T-cell (primary cell): ENCODE measurements at places on chromosomes 5 and 9.

- no peak for DNase-seq
Observed at GRCh38 chr9:119343059-119343990, 25.9 kb downstream of the BRINP1 start.

- DNase-seq = no peak
Observed at GRCh38 chr5:135488727-135489465, 36.7 kb upstream of the TIFAB start.

DNA sequence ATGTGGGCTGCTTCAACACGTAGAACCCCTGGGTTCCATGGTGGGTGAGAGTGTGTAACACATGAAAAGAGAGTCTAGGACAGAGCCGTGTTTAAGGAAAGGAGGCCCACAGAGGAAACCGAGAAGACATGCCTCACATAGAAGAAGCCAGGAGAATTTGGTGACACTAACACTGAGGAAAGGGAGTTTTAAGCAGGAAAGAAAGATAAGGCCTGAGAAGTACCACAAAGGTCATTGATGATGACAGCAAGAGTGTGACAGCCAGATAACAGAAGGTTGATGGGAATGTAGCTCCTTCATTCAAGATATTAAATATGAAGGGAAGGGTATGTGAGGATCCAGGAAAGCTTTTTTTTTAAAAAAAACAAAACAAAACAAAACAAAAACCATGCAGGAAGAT is 72.4 kb upstream of the SPRY4 start:
- no peak for DNase-seq

DNA sequence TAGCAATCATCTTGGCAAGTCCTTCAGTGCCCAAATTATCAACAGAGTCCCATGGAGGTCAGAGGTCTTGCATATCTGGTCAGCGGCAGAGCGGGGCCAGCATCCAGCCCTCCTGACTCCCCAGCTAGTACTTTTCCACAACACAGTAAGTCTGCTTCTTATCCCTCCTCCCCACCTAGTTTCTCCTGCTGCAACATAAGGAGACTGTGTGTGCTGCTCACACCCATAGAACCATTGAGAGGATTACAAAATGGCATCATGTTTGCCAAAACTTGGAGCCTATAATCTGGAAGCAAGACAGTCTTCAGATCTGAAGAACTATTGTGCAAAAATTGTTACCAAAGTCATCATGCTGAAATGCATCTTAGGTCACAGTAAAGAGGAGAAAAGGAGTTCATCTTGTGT is 125.8 kb upstream of the ZNF366 start:
- no peak for DNase-seq

DNA sequence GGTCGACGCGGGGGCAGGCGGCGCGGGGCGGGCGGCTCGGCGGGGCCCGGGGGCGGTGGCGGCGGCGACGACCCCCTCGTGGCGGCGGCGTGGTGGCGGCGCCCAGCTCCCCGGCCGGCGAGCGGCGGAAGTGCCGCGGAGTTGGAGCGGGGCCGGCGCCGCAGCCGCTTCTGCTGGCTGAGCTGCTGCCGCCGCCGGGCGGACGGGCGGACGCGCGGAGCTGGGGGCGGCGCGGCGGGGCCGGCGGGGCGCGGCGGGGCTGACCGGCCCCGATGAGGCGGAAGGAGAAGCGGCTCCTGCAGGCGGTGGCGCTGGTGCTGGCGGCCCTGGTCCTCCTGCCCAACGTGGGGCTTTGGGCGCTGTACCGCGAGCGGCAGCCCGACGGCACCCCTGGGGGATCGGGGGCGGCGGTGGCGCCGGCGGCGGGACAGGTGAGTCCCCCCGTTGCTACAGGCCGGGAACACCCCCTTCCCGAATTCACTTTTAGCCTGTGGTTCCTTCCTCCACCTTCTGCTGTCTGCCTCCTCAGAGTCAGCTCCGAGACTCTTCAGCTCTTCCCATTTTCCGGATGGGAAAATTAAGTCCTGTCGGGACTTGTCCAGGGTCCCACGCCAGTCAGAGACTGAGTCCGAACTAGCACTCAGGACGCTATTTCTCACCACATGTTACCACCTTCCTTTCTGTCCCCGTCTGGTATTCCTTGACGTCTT is at the start of gene GALNT10:
TSS of gene GALNT10 (plus strand) at position 139 of the 710 bp plus-strand sequence. CDS start at position 273, 134 bp downstream.
- DNase-seq = peak; percentile 66

GRCh38 chr9:133610845-133611244 is 1.7 kb upstream of the FAM163B start:
- no peak for DNase-seq

DNA sequence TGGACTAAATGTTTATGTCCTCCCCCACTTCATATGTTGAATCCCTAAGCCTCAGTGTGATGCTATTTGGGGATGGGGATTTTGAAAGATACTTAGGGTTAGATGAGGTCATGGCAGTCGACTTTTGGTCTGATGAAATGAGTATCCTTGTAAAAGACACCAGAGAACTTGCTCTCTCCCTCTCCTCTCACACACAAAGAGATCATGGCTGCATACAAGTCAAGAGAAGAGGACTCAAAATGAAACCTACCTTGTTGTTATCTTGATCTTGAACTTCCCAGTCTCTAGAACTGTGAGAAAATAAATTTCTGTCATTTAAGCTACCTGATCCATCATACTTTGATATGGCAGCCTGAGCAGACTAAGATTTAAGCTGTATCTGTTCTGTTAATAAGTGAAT is 144.0 kb upstream of the HAPLN1 start:
- no peak for DNase-seq

- DNase-seq = no peak
Observed at GRCh38 chr5:127906562-127907204, 176.9 kb upstream of the SLC12A2 start.

DNA sequence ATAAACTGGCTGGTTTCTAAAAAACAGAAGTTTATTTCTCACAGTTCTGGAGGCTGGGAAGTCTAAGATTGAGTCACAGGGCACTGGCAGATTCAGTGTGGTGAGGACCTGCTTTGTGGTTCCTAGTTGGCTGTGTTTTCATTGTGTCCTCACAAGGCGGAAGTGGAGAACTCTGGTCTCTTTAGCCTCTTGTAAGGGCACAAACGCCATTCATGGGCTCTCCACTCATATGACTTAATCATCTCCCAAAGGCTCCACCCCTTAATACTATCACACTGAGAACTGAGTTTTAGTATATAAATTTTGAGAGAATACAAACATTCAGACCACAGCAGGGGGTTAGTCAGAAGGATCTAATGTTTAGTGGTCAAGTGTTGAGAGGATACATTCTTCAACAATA is 208.2 kb downstream of the SEC61B start:
- no peak for DNase-seq

- no peak for DNase-seq
Observed at GRCh38 chr5:138275379-138275782, 960 bp upstream of the GFRA3 start.

DNA sequence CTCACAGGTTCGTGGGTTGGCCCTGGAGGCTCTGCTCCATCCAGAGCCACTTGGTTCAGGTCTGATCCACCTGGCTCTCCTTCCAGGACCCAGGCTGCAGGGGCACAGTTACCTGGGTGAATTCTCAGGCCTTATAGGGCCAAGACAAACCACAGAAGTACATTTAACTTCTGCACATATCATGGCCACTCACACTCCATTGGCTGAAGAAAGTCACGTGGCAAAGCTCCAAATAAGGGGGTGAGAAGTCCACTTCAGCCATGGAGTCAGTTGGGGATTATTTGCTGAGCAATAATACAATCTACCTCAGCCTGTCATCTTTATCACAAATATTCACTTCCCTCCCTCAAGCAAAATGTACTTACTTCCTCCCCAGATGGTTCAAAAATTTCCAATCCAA is 83.6 kb downstream of the MACROH2A1 start:
- DNase-seq = no peak

DNA sequence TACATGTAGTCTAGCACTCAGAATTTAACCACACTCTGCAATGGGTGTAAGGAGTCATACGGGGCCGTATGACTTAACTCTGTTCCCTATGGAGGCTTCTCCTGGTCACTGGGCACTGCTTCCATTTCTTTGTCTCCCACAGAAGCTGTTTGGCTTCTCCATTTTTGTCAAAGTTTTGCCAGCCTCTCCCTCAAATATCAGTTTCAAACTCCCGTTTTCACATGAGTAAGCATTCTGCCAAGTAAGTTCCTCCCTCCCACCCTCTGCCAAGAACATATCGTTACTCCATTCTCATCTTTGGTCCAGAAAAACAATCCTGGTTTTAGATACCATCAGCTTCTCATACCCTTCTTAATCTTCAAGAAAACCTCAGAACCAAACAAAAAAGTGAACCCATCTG is 6.1 kb downstream of the AFAP1L1 start:
- no peak for DNase-seq

DNA sequence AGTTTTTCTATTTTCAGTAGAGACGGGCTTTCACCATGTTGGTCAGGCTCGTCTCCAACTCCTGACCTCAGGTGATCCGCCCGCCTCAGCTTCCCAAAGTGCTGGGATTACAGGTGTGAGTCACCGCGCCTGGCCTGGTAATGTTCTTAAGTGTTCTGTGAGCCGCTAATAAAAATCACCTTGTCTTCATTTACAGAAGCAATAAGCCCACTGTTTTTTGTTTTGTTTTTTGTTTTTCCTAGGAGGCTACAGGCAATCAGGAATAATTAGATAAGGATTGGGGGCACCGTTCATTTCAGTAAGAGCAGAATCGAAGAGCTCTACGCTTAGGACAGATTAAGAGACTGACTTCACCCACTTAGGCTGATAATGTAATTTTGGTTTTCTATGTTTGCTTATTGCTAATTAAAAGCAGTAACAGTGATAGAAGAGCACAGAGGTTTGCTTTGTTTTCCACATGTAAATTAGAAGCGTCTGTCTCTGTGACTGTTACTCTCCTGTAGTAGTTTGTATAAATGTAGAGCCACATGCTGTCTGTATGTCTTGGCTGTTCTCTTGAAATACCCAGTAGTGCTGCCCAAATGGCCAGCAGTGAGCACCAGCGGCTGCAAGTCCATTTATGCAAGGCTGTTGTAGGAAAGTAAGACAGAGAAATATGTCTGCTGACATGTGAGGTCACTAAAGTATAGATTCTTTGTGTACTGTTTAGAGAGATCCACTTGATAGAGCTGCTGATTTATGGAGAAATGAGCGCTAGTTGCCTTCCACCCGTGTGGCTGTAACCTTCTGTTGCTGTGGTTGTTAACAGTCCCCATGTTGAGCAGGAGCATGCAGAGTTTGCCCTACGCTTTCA is 30.5 kb downstream of the TRIO start:
- DNase-seq = no peak

- DNase-seq = no peak
Observed at GRCh38 chr5:112779531-112779930, 41.8 kb downstream of the APC start.

DNA sequence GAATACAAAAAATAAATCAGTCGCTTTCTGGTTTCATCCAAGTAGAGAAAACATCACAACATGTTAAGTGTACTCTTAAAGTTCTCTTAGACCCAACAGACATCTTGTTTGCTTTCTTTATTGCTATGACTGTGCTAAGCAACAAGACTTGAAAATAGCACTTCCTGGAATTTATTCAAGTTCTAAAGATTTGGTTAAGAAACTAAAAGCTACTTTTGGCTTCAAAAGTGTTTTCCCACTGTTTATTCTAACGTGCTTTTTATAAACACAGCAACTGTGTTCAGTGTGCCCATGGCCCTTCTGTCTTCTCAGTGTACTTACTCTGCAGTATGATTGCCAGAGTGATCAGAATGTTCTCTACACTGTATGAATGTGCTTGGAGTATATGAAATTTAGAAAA is 109.8 kb downstream of the GIN1 start:
- DNase-seq = no peak

- no peak for DNase-seq
Observed at GRCh38 chr9:129823542-129823934, 398 bp downstream of the TOR1A start.

DNA sequence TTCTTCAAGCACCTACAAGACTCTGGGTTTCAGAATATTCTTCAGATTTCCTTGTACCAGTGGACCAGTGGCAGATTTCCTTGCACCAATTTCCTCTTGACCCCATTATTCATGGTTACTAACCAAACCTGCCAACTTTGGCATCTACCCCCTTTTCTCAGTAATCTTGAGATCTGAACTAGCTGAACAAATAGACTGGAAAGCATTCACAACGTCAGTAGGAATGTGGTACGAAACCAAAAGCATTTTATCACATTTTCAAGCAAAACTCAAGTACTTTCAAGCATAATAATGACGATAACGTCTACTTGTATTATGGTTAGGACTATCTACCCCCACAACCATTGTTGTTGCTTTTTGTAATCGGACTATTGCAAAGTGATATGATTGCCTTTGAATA is 1217.3 kb downstream of the PTPRD start:
- DNase-seq = no peak

GRCh38 chr5:139460455-139460854 is 2.1 kb downstream of the ECSCR start:
- DNase-seq = no peak

GRCh38 chr5:100799166-100799565 is 103.9 kb downstream of the ST8SIA4 start:
- DNase-seq = no peak

DNA sequence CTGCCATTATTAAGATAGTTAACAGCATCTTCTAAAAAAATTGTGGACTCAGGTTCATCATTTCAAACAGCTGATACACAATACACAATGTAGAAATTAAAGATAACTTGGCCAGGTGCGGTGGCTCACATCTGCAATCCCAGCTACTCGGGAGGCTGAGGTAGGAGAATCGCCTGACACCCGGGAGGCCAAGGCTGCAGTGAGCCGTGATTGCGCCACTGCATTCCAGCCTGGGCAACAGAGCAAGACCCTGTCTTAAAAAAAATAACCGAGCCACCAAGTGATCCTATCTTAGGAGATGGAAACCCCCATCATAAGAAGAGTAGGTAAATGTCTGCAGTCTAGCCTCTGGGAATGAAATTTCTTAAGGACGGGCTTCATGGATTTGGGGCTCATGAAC is 241.7 kb downstream of the PIK3R1 start:
- DNase-seq = no peak

GRCh38 chr5:138491284-138491648 is 26.0 kb downstream of the EGR1 start:
- DNase-seq = no peak

- DNase-seq = no peak
Observed at GRCh38 chr5:157502143-157502647, 42.2 kb downstream of the NIPAL4 start.

- DNase-seq = no peak
Observed at GRCh38 chr5:107404595-107405374, 266.0 kb downstream of the EFNA5 start.

DNA sequence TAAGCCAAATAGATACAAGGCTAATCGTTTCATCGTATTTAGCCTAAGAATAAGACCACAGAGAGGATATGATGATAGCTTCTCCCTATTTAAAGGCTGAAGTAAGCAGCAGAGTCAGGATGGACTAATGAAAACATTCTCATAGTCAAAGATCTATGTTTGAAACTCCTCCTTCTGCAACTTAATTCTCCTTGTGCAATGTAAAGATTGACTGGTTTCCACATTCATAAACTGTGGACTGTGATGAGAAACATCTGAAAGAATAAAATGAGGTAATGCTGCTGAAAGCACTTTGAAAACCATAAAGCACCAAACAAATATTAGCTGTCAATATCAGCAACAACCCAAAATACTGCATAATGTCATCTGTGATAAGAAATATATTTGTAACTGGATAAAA is 361.9 kb downstream of the CSNK1G3 start:
- no peak for DNase-seq

GRCh38 chr5:75053054-75053303 is 621 bp upstream of the GCNT4 start:
- no peak for DNase-seq

GRCh38 chr5:65837139-65837538 is 89.2 kb upstream of the ERBIN start:
- DNase-seq = no peak
